Stimulated activated CD8-positive, alpha-beta memory T cell treated with anti-CD3 and anti-CD28 coated beads, Interleukin-7, amount 100 ng/mL, for 24 hours (primary cell): ENCODE measurements at places on chromosomes 6 and 20.
A peak's percentile ranks its signal among the peaks of the same experiment; 100 is the strongest.

- peak; percentile 48 for DNase-seq
These were observed 12.1 kb downstream of the FOXS1 start for GRCh38 chr20:31833130-31833930.

- DNase-seq, result no peak
These were observed 110.6 kb upstream of the TENT5A start for GRCh38 chr6:81863123-81863522.

- no peak for DNase-seq
These were observed 107.7 kb downstream of the FOXF2 start for GRCh38 chr6:1496836-1497760.

- no peak for DNase-seq
These were observed 21.7 kb upstream of the GMNN start for GRCh38 chr6:24752917-24753492.

DNA sequence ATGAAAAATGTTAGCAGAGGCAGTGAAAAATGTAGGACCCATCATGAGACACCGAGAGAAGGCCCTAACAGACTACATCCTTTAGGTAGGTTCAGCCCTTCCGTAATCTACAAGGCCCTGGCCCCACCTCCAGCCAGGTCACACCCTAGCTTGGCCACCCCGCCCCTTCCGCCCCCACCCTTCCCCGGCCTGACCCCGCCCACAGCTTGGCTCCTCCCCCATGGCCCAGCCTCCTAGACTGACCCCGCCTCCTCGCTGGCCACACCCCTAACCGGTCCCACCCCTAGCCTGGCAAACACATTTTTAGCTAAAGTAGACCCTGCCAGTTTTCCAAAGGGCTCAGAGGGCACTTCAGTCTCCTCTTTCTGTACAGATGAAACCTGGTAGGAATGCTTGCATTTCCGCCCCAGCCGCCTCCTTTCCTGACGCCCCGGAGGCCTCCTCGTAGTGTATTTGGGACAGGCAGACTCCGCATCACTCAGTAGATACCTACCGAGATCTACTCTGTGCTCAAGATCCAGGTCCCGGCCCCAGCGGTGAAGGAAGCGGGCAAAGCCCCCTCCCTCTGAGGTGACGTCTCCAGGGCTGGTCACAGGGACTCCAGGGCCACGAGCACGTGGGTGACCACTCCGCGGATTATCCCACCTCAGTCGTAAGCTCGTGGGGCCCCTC, 443.5 kb downstream of the PREX1 start:
- no peak for DNase-seq

DNA sequence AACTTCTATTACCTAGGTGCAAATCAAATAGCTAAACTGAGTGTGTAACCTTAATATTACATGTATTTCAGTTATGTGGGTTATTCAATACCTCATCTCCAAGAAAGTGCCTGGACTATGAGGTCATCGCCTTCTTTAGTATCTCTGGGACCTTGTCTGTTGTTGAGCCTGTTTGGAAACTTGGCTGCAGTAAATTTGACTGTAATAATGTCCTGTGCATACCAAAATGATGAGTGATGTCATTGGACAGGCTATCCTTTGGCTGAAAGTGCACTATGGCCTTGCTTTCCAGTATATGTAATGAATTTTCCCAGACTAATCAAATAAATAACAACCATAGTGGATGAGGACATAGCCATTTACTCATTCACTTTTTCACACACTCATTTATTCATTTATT, 455.1 kb downstream of the ADGRB3 start:
- no peak for DNase-seq

DNA sequence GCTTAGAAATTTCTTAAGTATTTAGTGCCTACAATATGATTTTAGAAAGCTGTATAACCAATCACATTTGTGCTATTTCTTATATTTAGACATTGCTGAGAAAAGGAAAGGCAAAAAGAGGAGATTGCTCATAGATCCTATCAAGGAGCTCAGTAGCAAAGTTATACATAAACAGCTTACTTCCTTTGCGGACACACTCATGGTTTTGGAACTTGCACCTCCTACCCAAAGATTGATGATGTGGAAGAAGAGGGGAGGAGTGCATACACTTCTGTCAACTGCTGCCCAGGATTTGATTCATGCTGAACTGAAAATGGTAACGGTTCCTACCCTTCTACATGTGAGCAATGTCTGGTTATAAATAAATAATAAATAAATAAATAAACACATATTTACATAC, 16.7 kb downstream of the RAD21L1 start:
- DNase-seq, result no peak

DNA sequence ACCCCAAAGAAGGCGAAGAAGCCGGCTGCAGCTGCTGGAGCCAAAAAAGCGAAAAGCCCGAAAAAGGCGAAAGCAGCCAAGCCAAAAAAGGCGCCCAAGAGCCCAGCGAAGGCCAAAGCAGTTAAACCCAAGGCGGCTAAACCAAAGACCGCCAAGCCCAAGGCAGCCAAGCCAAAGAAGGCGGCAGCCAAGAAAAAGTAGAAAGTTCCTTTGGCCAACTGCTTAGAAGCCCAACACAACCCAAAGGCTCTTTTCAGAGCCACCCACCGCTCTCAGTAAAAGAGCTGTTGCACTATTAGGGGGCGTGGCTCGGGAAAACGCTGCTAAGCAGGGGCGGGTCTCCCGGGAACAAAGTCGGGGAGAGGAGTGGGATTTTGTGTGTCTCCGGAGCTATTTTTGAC, 69.6 kb downstream of the HFE start:
- DNase-seq, result peak; percentile 36

- no peak for DNase-seq
These were observed 218.6 kb downstream of the OGFRL1 start for GRCh38 chr6:71507183-71507582.

GRCh38 chr20:58783511-58784011, 67.1 kb downstream of the GNAS-AS1 start:
- DNase-seq, result no peak

- DNase-seq, result no peak
These were observed 183.8 kb downstream of the DHX35 start for GRCh38 chr20:39145921-39146320.

DNA sequence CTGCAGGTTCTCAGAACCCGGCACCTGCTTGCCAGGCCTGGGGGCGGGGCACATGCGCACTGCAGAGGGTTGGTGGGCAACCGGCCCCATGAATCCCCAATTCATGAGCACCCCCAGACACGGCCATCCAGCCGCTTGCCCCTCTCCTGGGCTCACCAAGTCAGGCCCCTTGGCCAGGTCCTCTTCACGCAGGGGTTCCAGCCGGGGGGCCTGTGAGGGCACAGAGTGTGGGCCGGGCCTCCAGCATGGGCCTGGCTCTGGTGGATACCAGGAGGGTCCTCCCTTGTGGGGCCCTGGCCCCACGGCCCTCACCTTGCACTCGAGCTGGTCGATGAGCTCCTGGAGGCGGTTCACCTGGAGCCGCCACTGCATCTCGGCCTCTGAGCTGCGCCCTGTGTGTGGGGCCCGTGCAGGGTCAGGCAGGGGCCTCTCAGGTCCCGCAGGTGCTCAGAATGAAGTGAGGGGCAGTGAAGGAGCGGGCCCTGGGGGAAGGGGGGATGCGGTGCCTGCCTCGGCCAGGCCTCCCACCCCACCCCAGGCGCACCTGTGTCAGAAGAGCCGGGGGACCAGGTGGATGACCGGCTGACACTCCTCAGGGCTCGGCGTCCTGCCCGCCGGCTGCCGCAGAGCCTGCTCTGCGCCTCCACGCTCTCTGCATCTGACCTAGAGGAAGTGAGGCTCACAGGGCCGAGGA, 2.6 kb upstream of the C20orf144 start:
- no peak for DNase-seq

DNA sequence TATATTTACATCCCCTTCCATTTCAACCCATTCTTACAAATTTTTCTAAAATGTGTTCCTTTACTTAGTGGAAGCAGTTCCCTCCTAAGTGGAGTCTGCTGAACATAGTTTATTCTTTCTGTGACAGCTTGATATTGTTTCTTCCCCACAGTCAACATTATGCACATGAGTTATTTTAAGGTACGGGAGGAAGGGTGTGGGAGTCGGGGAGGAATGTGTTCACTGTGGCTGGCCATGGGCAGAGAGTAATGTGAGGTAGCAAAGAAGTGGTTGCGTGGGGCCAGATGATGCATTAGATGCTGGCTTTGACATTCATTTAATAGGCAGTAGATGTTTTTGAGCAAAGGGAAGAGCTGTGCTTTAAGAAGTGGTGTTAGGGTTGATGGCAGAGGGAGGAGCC, 98.5 kb downstream of the ARMC2 start:
- DNase-seq, result no peak

DNA sequence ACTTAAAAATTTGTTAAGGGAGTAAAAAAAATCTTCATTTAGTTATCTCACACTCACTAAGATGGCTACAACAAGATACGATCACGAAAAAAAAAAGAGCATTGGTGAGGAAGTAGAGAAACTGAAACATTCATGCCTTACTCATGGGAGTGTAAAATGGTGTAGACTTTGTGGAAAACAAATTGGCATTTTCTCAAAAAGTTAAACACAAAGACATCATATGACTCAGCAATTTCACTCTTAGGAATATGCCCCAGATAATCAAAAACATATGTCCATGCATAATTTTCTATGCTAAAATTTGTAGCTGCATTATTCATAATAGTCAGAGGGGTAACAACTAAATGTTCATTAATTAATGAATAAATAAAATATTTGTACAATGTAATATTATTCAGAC, 120.9 kb upstream of the IRAK1BP1 start:
- no peak for DNase-seq

DNA sequence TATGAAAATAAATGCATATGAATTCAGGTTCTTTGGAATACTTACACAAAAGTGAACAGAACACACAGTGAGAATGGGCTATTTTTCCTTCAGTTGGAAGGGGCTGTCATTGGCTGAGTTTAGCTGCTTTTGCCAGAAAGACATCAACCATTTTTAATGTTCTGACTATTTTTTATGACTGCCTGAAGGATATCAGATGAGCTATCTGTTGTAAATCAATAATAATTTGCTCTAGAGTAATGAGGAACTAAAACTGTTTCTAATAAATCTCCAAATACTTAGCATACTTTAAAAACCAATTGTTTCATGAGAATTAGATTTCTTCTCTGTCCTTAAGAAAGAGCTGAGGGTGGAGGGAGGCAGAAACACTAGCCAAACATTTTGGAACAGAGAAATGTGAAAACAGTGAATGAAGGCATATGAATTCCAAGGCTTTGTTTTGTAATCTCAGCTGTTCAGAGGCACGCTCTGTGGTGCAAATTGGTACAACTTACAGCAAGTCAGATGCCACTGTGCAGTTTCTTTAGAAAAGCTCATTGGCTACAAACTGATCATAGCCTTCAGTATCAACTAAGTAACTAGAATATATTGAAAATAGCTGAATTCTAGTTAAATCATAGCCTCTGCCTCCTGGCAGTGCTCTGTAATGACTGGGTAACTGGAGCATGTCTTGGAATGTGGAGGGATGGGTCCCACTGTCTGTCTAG, 228.9 kb upstream of the JAG1 start:
- DNase-seq, result no peak

- DNase-seq, result no peak
These were observed 27.8 kb upstream of the MYCT1 start for GRCh38 chr6:152669895-152670294.

DNA sequence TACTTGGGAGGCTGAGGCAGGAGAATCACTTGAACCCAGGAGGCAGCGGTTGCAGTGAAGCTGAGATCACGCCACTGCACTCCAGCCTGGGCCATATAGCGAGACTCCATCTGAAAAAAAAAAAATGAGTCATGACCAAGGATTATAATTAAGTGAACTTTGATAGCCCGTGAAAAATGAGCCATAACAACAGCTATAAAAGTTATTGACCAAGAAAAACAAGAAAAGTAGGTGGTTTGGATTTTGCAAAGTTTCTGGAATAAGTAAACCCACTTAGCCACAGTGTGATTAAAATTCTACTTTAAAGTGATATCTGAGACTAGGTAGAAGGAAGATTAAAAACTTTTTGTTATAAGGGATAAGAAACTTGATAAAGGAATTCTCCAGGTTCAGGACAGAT, 25.9 kb upstream of the BCLAF1 start:
- no peak for DNase-seq

DNA sequence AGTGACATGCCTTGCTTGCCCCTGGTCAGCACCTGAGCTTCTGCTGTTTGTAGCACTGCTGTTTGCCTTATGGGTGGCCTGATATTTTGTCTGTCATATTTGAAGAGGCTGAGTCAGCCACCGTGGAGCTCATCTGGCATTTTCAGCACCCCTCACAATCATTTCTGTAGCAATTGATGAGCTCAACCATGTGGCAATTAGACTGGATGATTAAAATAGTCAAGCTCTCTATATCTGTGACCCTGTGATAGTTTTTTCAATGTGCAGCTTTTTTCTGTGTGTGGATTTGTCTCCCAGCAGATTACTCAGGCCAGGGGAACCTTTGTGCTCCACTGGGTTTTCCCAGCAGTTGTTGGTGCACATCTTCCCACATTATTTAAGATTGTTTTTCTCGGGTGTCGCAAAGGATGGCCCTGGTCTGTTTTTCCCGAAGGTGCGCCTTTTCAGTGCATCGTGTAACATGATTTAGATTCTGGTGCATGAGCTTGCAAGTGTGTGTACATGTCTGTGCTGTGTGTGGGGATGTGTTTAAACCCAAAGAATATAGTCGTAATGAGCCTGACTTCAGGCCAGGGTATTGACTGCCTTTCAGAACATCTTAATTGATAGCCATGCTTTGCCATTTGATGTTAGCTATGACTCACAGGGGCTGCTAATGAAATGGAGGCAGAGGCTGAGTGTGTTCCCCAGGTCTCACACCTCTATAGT, 31.6 kb upstream of the GLP1R start:
- DNase-seq, result no peak

DNA sequence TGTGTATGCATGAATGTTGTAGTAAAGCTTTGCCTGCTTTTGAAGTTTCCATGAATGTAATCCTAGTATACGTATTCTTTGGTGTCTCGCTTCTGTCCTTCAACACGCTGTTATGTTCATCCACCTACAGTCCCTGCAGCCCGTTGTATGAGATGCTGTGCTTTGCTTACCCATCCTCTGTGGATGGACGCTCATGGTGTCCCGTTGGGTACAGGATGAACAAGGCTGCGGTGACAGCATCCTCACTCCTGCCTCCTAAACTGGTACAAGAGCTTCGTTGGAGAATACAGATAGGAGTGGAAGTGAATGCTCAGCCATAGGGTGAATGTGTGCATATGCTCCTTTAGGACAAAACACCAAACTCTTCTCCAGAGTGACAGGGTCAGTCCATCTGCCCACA, 366.2 kb downstream of the ZFAND3 start:
- no peak for DNase-seq

- no peak for DNase-seq
These were observed 95.9 kb downstream of the NFATC2 start for GRCh38 chr20:51446656-51447055.
